CD4-positive, alpha-beta T cell treated with Interleukin-1 beta for 1 hour (primary cell): ENCODE measurements at places on chromosomes 11 and 22.

DNA sequence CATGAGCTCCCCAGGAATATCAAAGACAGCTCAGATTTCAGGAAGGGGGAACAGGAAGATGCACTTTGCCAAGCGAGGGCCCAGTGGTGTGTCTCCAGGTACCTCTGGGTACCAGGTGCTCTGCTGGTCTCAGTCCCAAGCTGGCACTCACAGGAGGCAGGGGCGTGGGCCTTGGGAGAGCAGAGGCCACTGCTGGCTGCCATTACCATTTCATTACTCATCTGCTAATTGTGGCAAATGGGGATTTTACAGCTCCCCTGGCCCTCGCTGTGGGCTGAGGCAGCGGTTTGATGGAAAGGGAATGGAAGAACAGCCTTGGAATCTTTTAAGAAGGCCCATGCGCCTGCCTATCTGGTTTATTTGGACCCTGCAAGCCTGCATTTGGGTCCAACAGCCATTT, 192.0 kb upstream of the NAV2 start:
- DNase-seq: no peak

DNA sequence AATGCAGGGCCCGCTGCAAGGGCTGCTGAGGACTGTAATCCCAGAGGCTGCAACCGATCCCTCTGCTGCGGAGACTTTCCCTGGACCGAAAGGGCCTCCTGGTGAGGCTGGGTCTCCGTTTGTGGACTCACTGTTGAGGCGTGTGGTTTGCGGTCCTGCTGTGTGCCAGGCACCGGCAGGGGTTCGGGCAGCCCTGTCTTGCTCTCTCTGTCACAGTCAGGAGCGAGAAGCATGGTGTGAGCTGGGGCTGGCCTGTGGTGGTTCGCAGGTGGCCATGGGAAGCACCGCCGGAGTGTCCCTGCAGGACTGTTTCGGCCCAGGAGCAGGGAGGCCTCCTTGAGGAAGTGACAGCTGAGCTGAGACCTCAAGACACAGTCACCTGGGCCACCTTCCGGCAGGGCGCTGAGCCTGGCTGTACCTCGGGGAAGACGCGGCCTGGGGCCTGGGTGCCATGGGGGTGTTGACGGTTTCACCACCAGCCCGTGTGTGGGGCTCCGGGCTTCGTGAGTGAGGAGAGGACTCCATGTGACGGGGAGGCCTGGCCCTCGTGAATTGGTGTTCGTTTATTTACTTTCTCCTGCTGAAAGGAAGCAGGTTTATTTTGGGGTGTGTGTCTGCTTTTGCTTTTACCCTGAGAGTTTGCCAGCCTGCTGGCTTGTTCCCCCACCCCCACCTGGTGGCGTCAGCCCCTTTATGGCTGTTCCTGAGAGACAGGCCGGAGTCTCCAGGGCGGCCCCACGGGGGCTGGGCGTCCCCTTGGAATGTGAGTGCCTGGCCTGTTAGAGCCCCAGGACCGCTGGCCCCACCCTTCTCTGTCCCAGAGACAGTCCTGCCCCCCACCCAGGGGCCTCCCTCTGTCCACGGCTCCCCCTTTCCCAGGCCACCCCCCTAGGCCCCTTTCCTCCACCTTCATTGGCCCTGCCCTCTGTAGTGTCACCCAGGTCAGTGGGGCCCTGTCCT, 122.5 kb downstream of the KCNQ1OT1 start:
- no peak for DNase-seq

GRCh38 chr11:20093775-20094174, 66.5 kb downstream of the DBX1 start:
- no peak for DNase-seq

- DNase-seq: no peak
These were observed 167.1 kb downstream of the ETS1 start for GRCh38 chr11:128420265-128420664.

DNA sequence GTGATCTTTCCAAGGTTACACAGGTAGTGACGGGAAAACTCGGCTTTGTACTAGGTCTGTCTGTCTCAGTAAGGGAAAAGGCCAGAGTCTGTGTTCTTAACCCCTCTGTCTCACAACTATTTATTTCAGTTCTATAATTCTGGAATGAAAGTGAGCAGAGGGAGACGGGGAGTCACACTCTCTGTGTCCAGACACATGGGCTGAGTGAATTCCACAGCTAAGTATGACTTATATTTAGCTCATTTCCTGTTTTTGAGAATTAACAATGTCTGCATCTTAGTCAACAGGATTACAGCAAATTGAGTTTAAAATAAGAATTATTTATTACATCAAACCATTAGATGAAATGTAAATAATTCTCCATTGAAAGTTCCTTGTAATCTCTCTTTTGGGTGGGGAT, 62.5 kb upstream of the OR4B1 start:
- no peak for DNase-seq

- DNase-seq: no peak
These were observed 75.6 kb downstream of the CLPB start for GRCh38 chr11:72358466-72359405.

- DNase-seq: no peak
These were observed 22.1 kb downstream of the ATP6V1E1 start for GRCh38 chr22:17606496-17606895.

GRCh38 chr11:10293423-10294289, at the start of gene SBF2:
TSS of gene SBF2 (minus strand) at chr11:10294219. CDS start at chr11:10294069, 150 bp downstream.
- DNase-seq: peak; percentile 84

- DNase-seq: no peak
These were observed 77.8 kb downstream of the BUD13 start for GRCh38 chr11:116694815-116695590.
